Activated T-cell treated with anti-CD3 and anti-CD28 coated beads, Interleukin-2, amount 50 U/mL, for 72 hours (primary cell): ENCODE measurements at places on chromosomes 3 and 15.

DNA sequence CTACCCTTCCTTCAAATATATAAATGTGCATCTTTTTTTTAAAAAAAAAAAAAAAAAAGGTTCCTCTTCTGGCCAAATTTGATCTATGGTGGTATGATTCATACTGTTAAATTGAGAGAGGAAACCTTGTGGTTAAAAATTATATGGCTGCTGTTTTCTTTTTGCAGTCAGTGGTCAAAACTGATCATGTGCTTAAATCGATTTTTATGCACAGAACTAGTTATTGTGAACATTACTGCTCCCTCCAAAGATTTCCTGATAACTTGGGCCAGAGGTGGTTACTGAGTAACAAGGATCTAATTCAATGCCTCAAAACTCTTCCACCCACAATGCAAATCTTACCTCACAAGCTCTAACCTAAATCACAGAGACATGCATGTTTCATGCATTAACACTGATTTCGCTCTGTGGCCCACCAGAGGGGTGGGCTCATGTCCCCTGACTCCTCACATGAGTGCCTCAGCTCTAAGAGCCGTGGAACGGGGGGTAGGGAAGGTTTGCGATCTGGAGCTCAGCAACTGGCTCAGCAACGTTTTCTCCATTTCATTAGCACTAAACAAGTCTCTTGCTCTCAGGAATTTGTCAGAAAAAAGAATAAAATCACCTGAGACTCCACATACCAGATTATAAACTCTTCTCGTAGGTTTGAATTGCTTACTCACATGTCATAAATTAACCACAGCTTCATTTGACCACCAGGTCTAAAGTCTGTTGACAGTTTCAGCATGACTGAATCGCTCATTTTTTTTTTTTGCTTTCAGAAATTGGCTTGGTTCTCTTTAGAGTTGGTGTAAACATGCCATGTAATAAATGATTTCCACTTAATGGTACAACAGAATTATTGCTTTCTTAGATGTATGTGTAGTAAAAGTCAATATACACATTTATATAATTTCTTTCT is 280.4 kb downstream of the CD47 start:
- no peak for DNase-seq

GRCh38 chr3:45553469-45553974 is 41.0 kb upstream of the LIMD1 start:
- DNase-seq: no peak

- no peak for DNase-seq
These were observed 115.0 kb downstream of the FOXP1 start for GRCh38 chr3:71468311-71469137.

- DNase-seq: no peak
These were observed 47.3 kb downstream of the AMOTL2 start for GRCh38 chr3:134326760-134327593.

DNA sequence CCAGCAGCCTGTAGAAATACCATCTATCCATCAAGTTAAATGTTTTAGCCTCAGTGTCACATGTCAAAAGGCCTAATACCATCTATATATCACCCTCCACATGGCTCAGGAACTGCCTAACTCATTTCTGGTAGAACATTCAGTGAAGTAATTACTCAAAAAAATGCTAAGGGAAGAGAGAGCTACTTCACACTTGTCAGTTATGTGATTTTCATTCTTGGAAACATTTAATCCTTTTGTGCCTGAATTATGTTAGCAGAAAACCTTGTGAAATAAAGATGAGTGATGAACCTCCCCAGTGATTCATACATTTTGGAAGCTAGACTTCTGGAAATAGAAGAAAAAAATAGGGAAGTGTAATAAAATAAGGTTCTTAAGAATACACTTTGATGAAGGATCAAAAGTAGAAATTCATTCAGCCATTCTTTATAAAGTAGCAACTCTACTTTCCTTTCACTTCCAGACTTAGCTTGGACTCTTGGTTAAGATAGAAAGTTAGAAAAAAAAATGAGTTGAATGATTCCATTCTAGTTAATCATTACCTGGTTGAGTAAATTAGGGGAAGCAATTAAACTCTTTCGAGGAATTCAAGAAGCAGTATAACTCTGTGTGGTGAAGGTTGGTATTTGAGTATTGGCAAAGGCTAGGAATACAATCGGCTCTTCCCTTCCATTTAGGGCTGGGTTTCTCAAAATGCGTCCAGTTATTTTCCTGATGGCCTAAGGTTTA is 3.6 kb downstream of the OTOL1 start:
- no peak for DNase-seq

GRCh38 chr15:82566690-82567089 is 26.4 kb upstream of the RPS17 start:
- DNase-seq: no peak
